ENCODE measurements at places on chromosomes 16 and 17.

DNA sequence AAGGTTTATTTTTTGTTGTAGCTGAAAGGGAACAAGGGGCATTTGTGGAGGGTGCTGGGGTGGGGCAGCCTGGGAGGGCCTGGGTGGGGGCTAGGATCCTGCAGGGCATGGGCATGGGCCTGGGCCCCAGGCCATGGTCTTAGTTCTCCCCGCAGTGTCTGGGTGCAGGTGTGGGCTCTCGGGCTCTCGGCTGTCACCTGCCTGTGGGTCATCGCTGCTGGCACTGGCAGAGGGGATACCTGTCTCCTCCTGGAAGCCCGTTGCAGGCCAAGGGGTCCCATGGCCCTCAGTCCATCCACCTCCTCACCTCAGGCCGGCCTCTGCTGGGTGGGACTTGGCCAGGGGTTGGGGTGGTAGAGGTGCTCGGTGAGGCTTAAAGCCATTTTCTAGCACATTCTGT lies 30.3 kb downstream of the TSC2 start:
- no peak for DNase-seq

DNA sequence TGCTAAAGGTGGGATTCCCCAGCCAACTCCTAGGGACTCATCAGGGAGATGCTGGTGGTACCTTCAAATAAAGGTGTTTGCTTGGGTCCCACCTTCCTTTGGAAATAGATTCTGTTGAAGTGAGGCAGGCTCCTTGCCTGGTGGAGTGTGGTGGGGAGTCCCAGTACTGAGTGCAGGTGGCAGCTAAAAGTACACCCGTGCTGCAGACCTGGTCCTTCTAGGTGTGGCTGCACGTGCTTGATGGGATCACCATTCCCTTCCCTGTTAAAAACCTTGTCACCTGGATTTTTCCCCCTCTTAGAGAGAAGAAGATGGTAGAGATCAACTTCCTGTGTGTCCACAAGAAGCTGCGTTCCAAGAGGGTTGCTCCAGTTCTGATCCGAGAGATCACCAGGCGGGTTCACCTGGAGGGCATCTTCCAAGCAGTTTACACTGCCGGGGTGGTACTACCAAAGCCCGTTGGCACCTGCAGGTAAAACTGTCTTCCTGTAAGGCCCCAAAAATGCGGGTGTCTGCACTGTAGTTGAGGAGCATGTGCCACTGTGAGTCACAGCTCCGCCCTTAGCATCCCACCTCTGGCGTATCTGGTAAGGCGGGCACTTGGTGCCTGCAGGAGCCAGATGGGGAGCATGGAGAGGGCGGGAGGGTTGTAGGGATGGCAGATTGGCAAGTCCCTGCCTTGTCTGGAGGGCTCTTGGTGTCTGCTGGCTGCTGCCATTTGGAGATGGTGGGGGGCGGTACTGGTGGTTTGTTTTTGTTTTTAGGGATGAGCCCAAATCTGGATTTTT lies 34.0 kb downstream of the PLCD3 start:
- DNase-seq, result no peak

GRCh38 chr17:8430966-8431365 lies 4.7 kb upstream of the NDEL1 start:
- no peak for DNase-seq

- DNase-seq, result no peak
These were observed 216.6 kb upstream of the CPHXL start for GRCh38 chr16:75942936-75943335.

DNA sequence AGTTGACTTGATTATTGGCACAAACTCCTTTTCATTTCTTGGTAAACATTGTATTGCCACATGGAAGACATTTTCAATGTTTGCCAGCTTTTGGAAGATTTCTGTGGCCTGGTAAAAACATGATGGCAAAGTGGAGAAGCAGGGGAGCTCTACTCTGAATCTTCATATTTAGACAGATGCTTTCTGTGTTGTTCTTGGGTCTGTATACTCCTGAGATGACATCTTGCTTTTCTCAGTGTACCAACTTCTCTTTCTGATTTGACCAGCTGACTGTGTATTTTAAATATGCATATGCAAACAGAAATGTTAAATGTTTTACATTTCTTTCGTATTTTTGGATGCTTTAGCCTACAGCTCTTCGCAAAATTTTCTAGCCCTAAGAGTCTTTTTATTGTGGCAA lies 366.2 kb upstream of the MON1B start:
- DNase-seq, result no peak

Data from stimulated activated CD4-positive, alpha-beta T cell treated with anti-CD3 and anti-CD28 coated beads, Interleukin-4, amount 100 ng/mL, for 1 hour (primary cell).